ENCODE measurements at places on chromosomes 13 and 19.

DNA sequence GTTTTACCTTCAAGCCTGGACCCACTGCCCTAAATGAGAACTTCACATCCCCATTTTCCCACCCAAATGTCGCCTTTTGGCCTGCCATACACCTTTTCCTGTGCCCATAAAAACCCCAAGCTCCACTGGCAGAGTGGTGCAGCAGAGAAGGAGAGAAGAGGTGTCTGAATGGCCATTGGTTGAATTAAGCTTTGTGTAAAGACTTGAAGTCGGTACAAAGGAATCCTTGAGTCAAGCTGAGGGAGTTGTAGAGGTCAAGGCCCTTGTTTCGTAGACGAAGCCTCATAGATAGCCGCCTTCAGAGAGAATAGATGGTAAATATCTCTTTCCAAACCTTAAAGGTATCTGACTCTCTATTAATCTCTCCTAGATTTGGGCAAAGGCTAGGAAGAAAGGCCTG lies 1479.2 kb upstream of the PRR20A start:
- DNase-seq = no peak

DNA sequence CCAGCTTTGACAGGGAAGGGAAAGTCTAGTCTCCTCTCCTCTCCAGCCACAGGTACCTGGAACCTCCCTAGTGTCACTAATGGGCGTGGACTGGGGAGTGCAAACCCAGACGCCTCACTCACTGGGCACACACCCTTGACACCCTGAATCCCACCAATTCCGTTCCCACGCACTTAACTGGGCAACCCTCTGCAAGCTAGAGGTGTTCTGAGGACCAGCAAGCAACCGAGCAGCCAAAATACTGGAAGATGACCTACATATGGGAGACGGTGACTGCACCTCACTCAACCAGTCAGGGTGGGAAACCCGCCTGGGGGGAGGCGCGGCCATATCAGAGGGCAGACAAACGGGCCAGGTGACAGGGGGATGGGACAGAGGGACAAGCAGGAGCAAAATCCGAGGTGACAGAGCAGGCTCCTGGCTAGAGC lies 991 bp downstream of the ABHD17A start:
- peak; percentile 64 for DNase-seq

- DNase-seq = no peak
These were observed 3.7 kb upstream of the CREB3L3 start for GRCh38 chr19:4149518-4150288.

- no peak for DNase-seq
These were observed 2698.7 kb downstream of the PCDH9 start for GRCh38 chr13:64531400-64531799.

DNA sequence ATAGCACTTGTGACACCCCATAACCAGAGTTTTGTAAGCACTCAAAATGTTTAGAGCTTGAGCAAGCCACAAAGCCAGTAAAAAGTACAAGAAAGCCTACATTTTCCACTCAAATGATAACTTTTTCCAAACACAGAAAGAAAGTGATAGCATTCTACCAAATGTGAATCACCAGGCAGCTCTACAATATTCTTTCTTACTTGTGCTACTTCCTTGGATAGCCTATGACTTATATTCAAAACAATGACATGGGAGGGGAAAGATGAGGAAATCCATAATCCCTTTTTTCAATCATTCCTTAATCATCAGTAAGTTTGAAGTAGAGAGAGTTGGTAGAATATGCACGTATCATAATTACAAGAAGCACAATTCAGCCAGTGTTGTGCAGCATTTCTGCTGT lies 650.8 kb upstream of the PCDH9 start:
- no peak for DNase-seq

GRCh38 chr13:112330479-112331381 lies 45.4 kb upstream of the SPACA7 start:
- no peak for DNase-seq

GRCh38 chr19:38736413-38737280 lies 7.6 kb downstream of the CAPN12 start:
- peak; percentile 70 for DNase-seq

GRCh38 chr13:24661713-24662112 lies 18.5 kb upstream of the ATP12A start:
- no peak for DNase-seq

DNA sequence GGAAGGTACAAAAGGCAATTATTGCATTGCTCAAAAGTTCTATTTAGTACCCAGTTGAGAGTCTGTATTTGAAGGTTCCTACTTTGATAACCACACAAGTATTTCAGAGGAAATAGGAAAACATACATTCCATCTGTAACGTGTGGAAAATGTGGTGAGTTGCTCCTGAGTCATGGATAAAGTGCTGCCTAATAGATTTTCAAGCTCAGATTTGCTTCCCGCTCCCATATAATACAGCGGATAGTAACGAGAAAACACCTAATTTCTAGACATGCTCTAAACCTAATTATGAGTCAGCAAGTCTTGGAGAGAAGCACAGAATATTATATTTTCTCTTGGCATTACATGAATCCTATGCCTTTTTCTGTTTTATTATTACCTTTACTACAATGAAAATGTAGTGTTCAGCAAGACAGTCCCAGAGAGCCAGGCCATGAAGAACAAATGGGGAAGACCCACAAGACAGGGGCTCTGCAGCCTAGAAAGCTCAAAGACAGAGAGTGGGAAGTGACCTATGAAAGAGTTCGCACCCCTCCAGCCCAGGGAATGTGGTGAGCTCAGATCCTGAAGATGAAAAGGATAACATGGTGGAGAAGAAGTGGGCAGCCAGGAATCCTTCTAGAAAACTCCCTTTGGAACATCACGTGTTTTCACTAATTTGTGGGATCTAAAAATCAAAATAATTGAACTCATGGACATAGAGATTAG lies 116.1 kb downstream of the STARD13 start:
- DNase-seq = no peak

GRCh38 chr13:35729926-35730627 lies 253.6 kb upstream of the MAB21L1 start:
- DNase-seq = no peak

GRCh38 chr19:39401549-39402345 lies 4.9 kb upstream of the ZFP36 start:
- DNase-seq = peak; percentile 93

- DNase-seq = no peak
These were observed 66.2 kb downstream of the FOXO1 start for GRCh38 chr13:40600149-40600751.

Data from CD4-positive, alpha-beta T cell treated with Interleukin-15 for 1 hour (primary cell).